ENCODE measurements at places on chromosomes 16 and 17. TPM values are rescaled to one million over a fixed set of nuclear protein-coding genes. Genes with fewer than 3 reads are reported as not detected.

- H3K4me1 ChIP-seq, result peaks cover 5% of the 10 kb centered on the region
- H3K27me3 ChIP-seq, result peaks cover 48% of the 10 kb centered on the region
- H3K36me3 ChIP-seq, result peaks cover 5% of the 10 kb centered on the region
These were observed 1.3 kb upstream of the ST6GALNAC2 start for GRCh38 chr17:76586741-76587487.

The ARL5C gene
- not detected for total RNA-seq

The LGALS9 gene
- total RNA-seq, result 66.3 TPM

The MYH1 gene
- not detected for total RNA-seq

GRCh38 chr16:342455-343213 is 9.9 kb downstream of the AXIN1 start:
- no peak overlapping the region for H3K27ac ChIP-seq
- peaks cover 4% of the 10 kb centered on the region for H3K36me3 ChIP-seq
- no peak for DNase-seq
- no peaks in the 10 kb centered on the region for H3K27me3 ChIP-seq
- peaks cover 47% of the 10 kb centered on the region for H3K4me1 ChIP-seq
- H3K4me3 ChIP-seq, result peak overlapping the region; percentile 69

DNA sequence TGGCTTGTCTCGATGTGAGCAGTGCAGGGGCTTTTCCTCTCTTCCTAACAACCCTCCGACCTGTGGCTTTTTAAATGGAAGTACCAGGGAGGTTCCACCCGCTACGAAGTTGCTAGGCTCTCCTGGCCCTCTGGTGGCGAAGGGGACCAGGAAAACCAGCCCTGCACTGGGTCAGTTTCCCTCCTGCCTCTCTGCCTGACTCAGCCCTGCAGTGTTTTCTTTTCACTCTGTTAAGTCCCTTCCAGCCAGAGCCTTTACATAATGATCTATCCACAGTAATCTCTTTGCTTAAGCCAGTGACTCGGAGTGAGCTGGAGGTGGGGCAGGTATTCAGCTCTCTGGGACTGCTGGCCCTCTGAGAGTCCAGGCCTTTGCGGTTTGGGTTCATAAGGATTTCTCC is 331.3 kb upstream of the EEF2KMT start:
- H3K36me3 ChIP-seq, result no peaks in the 10 kb centered on the region
- H3K27ac ChIP-seq, result no peak overlapping the region
- H3K4me3 ChIP-seq, result no peak overlapping the region

GRCh38 chr16:87964049-87964659 is 12.9 kb downstream of the BANP start:
- H3K4me1 ChIP-seq, result peaks cover 48% of the 10 kb centered on the region
- H3K27ac ChIP-seq, result peak overlapping the region; percentile 91
- no peaks in the 10 kb centered on the region for H3K27me3 ChIP-seq

The BRCA1 gene
- 3.4 TPM for total RNA-seq

The KCTD19 gene
- not detected for total RNA-seq

GRCh38 chr17:67588326-67588725 is 129.4 kb upstream of the NOL11 start:
- H3K4me1 ChIP-seq, result peaks cover 2% of the 10 kb centered on the region
- DNase-seq, result no peak
- H3K4me3 ChIP-seq, result no peak overlapping the region

GRCh38 chr17:39209317-39210092 is 9.4 kb downstream of the RPL19 start:
- peak; percentile 33 for DNase-seq
- H3K4me1 ChIP-seq, result peaks cover 12% of the 10 kb centered on the region
- H3K27me3 ChIP-seq, result peaks cover 20% of the 10 kb centered on the region
- peak overlapping the region; percentile 68 for H3K4me3 ChIP-seq
- H3K36me3 ChIP-seq, result no peaks in the 10 kb centered on the region

Measured in T-helper 17 cell (primary cell).